ENCODE measurements at places on chromosomes 1 and 21. TPM values are rescaled to one million over a fixed set of nuclear protein-coding genes. Genes with fewer than 3 reads are reported as not detected.

DNA sequence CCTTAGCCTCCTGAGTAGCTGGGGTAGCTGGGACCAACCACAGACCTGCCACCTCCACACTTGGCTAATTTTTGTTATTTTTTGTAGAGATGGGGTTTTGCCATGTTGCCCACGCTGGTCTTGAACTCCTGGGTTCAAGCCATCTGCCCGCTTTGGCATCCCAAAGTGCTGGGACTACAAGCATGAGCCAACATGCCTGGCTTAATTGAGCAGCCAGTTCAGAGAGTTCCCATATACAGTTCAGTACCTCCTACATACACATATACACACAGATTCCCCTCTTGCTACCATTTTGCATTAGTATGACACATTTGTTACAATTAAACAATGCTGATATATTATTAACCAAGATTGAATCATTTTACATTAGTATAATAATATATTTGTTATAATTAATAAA lies 2.9 kb downstream of the RNPEP start:
- DNase-seq, result no peak
- peaks cover 4% of the 10 kb centered on the region for H3K4me1 ChIP-seq
- H3K4me3 ChIP-seq, result no peak overlapping the region
- H3K36me3 ChIP-seq, result peaks cover under 1% of the 10 kb centered on the region
- no peaks in the 10 kb centered on the region for H3K27me3 ChIP-seq
- peak overlapping the region; percentile 5 for H3K27ac ChIP-seq

FGGY gene
- polyA plus RNA-seq, result 17.4 TPM

TSPEAR gene
- 0.12 TPM for polyA plus RNA-seq

- H3K4me1 ChIP-seq, result no peaks in the 10 kb centered on the region
- H3K27ac ChIP-seq, result no peak overlapping the region
- no peaks in the 10 kb centered on the region for H3K27me3 ChIP-seq
- H3K36me3 ChIP-seq, result no peaks in the 10 kb centered on the region
Observed at GRCh38 chr21:16773206-16773605, 739.6 kb upstream of the CXADR start.

GRCh38 chr1:203282720-203283542 lies 22.4 kb upstream of the BTG2 start:
- H3K27me3 ChIP-seq, result no peaks in the 10 kb centered on the region
- peak overlapping the region; percentile 17 for H3K27ac ChIP-seq
- H3K4me1 ChIP-seq, result peaks cover 31% of the 10 kb centered on the region
- no peak for DNase-seq

- H3K4me1 ChIP-seq, result no peaks in the 10 kb centered on the region
- no peaks in the 10 kb centered on the region for H3K36me3 ChIP-seq
- no peaks in the 10 kb centered on the region for H3K27me3 ChIP-seq
- H3K27ac ChIP-seq, result no peak overlapping the region
- DNase-seq, result no peak
Observed at GRCh38 chr21:10425856-10426255, 95.5 kb upstream of the TPTE start.

REN gene
- polyA plus RNA-seq, result 0.75 TPM

DNA sequence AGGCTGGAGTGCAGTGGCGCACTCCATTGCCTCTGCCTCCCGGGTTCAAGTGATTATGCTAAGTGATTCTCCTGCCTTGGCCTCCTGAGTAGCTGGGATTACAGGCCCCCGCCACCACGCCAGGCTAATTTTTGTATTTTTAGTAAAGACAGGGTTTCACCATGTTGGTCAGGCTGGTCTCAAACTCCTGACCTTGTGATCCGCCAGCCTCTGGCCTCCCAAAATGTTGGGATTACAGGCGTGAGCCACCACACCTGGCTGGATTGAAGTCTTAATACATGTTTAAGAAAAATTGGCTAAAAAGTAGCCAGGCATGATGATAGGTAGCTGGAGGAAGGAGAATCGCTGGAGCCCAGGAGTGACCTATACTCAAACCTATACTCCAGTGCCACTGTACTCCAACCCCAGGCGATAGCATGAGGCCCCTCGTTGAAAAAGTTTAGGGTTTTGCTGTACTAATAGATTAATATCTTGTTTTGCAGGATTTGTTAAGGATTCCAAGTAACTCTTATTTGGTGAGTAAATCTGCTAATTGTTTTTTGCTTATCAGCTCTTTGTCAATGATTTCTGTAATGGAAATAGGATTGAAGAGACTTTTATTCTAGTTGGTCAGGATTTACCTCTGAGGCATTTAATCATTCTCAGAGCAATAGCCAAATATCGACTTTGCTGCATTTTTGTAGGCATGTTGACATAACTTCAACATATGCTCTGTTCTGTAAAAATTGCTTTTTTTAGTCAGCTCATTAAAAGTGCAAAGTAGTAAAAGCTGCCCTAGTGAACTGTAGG lies 2.0 kb downstream of the RCC1 start:
- peak overlapping the region; percentile 27 for H3K4me3 ChIP-seq
- peaks cover 13% of the 10 kb centered on the region for H3K4me1 ChIP-seq
- DNase-seq, result no peak

SPRR5 gene
- polyA plus RNA-seq, result not detected

RHEX gene
- polyA plus RNA-seq, result 1.9 TPM

DNA sequence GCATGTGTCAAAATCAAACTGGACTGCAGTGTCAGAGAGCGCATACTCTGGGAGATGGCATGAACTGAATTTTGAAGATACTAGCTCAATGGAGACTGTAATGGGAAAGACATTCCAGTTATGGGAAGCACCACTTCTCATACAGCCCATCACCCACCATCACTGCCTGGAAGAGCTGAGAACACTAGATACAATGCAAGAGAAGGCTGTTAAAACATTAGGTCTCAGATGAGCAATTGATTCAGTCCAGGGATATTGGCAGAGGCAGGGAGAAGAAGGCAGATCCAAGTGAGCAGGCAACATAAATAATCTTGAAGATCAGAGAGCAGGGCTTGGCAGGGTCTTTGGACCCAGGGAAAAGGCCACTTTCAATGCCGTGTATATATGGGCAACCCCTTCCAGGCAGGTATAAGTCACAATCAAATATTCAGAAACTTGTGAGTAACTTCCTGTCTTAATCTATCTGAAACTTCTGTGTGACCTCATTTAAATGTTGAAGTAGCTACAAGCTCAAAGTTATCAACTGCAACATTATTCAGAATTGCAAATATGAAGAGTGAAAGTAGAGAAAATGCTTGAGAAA lies 290.3 kb upstream of the SGIP1 start:
- DNase-seq, result no peak
- H3K4me1 ChIP-seq, result no peaks in the 10 kb centered on the region
- no peak overlapping the region for H3K27ac ChIP-seq
- no peak overlapping the region for H3K4me3 ChIP-seq
- no peaks in the 10 kb centered on the region for H3K36me3 ChIP-seq

DNA sequence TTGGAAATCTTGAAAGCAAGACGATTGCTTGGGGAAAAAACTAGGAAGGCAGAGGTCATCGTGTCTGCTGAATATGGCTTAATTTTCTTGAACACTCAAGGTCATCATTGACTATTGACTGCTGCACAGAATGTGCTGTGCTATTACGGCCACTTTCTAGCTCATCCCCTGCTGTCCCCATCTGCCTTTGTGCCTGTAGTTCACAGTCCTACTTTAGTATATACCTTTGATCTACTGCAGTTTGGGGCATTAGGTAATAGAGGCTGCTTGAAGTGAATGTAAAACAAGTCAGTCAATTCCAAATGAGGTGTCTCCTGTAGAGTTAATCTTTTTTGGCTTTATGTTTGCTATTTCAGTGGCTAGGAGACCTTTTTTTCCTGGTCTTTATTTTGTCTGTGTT lies 8.3 kb downstream of the RAB4A start:
- H3K36me3 ChIP-seq, result peaks cover 4% of the 10 kb centered on the region
- no peak overlapping the region for H3K27ac ChIP-seq
- DNase-seq, result no peak
- H3K4me3 ChIP-seq, result no peak overlapping the region
- H3K4me1 ChIP-seq, result peaks cover 5% of the 10 kb centered on the region

DNA sequence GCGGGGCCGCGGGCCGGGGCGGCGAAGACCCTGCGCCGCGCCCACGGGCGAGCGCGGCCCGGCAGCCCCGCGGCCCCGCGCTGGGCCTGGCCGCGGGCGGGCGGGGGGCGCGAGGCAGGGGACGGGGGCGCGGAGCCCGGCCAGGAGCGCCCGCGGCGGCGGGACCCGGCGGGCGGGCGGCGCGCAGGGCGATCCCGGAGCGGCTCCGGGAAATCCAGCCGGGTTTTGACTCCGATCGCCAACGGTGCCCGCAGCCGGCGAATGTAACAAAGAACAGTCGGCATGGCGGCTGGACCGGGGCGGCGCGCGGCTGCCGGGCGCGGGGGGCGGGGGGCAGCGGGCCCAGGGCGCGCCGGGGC lies 334 bp downstream of the PRDM15 start:
- peak overlapping the region; percentile 83 for H3K4me3 ChIP-seq
- H3K36me3 ChIP-seq, result no peaks in the 10 kb centered on the region
- no peaks in the 10 kb centered on the region for H3K27me3 ChIP-seq
- H3K27ac ChIP-seq, result no peak overlapping the region

DNA sequence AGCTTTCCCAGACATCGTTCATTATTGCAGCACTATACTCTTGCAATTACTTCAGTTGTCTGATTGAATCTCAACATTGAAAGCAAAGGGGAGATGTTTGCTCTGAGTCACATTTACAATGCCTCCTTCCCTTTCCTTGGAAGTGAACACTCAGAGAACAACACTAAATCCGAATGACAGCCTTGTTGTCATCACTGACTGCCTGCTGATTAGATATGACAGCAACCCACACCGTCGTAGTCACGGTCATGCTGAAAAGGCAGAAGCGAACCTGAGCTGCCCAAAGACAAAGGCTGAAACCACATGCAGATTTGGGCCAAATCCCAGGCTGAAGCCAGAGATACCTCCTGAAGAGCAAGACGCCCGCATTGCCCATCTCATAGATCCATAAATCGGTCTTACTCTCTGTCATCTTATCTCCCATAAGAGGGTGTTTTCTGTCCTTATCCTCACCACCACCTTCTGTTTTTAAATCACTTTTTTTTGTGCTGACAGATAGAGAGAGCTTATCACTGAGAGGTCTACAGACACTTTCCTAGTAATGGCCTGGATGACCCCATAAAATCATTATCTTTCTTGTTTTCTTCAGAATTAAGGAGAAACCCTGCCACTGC lies 47.5 kb downstream of the TMCO4 start:
- peaks cover 7% of the 10 kb centered on the region for H3K36me3 ChIP-seq
- no peaks in the 10 kb centered on the region for H3K27me3 ChIP-seq
- H3K4me1 ChIP-seq, result no peaks in the 10 kb centered on the region
- no peak overlapping the region for H3K4me3 ChIP-seq

- H3K4me3 ChIP-seq, result no peak overlapping the region
- no peaks in the 10 kb centered on the region for H3K27me3 ChIP-seq
- H3K36me3 ChIP-seq, result no peaks in the 10 kb centered on the region
- no peaks in the 10 kb centered on the region for H3K4me1 ChIP-seq
Observed at GRCh38 chr1:36863061-36863460, 171.3 kb downstream of the GRIK3 start.

IL10 gene
- polyA plus RNA-seq, result 0.37 TPM

GRCh38 chr1:24748191-24749121 lies 3.2 kb downstream of the CLIC4 start:
- H3K27ac ChIP-seq, result no peak overlapping the region
- H3K36me3 ChIP-seq, result no peaks in the 10 kb centered on the region

HPCAL4 gene
- 0.08 TPM for polyA plus RNA-seq

OR2L13 gene
- 0.03 TPM for polyA plus RNA-seq

- DNase-seq, result peak; percentile 49
- H3K27ac ChIP-seq, result no peak overlapping the region
- H3K4me3 ChIP-seq, result no peak overlapping the region
- H3K36me3 ChIP-seq, result peaks cover 6% of the 10 kb centered on the region
Observed at GRCh38 chr1:198901266-198901665, 262.4 kb downstream of the PTPRC start.

CTTNBP2NL gene
- 9.0 TPM for polyA plus RNA-seq

GRCh38 chr21:30211071-30211470 lies 4.8 kb downstream of the CLDN8 start:
- no peaks in the 10 kb centered on the region for H3K4me1 ChIP-seq
- H3K36me3 ChIP-seq, result no peaks in the 10 kb centered on the region
- H3K27me3 ChIP-seq, result no peaks in the 10 kb centered on the region
- no peak for DNase-seq

SPATA45 gene
- not detected for polyA plus RNA-seq

DNA sequence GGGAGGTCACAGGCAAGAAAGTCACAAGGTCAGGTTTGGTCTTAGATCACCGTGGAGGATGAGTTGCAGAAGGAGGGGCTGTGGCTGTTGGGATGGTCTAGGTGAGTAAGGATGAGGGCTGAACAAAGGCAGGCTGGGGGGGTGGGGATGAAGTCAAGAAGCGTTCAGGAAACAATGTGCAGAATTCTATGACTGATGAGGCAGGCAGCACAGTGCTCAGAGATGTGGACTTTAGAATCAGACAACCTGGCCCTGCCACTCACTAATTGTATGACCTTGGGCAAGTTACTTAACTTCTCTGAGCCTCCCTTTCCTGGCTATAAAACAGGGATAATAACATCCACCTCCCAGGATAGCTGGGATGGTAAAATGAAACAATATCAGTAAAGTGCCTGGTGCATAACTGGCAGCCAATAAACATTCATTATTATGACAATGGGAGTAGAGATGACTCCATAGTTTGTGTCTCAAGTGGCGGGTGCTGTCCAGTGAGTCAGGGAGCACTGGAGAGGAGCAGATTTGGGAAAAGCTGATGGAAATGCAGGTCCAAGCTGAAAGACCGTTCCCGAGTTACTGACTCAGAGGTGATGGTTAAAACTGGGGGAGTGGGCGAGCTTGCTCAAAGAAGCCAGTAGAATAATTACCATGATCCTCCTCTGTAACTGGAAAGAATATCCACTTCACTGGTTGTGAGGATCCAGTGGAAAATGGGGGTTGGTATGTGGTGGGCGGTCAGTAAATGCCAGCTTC lies 2.1 kb downstream of the TIE1 start:
- H3K4me1 ChIP-seq, result peaks cover 34% of the 10 kb centered on the region
- H3K27ac ChIP-seq, result peak overlapping the region; percentile 44
- no peaks in the 10 kb centered on the region for H3K36me3 ChIP-seq
- H3K4me3 ChIP-seq, result peak overlapping the region; percentile 1
- no peak for DNase-seq

ZNF648 gene
- polyA plus RNA-seq, result not detected

DNA sequence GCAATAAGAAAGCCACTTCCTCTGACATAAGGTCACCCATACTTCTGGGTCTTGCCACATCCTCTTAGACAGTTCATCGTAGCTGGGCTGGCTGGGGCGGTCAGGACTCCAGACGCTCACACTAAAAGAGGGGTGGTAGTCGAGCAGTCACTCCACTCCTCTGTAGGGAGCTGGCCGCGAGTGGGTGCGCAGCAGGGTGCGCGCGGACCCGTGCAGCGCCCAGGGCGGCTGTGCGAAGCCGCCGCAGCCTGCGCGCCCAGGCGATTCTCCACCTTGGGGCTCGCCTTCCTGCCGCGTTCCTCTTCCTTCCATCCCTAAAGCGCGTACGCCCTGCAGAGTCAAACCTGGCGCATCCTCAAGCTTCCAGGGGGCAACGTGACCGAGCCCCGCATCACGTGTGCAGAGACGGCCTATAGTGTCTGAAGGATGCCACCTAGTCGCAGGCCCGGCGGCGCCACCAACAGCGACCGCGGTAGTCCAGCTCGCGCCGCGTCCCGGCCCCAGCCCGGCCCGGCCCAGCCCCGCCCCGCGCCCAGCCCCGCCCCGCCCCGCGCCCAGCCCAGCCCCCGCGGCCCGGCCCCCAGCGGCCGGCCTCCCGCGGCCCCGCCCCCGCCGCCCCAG lies 360 bp upstream of the PRDX6 start:
- H3K4me1 ChIP-seq, result peaks cover 2% of the 10 kb centered on the region
- H3K27ac ChIP-seq, result peak overlapping the region; percentile 85
- peak overlapping the region; percentile 41 for H3K4me3 ChIP-seq
- DNase-seq, result peak; percentile 95
- H3K36me3 ChIP-seq, result peaks cover 6% of the 10 kb centered on the region
- H3K27me3 ChIP-seq, result no peaks in the 10 kb centered on the region

Measured in lung (tissue), 17 donors.